ENCODE measurements at places on chromosomes 3 and 15. TPM values are rescaled to one million over a fixed set of nuclear protein-coding genes. Genes with fewer than 3 reads are reported as not detected.

DNA sequence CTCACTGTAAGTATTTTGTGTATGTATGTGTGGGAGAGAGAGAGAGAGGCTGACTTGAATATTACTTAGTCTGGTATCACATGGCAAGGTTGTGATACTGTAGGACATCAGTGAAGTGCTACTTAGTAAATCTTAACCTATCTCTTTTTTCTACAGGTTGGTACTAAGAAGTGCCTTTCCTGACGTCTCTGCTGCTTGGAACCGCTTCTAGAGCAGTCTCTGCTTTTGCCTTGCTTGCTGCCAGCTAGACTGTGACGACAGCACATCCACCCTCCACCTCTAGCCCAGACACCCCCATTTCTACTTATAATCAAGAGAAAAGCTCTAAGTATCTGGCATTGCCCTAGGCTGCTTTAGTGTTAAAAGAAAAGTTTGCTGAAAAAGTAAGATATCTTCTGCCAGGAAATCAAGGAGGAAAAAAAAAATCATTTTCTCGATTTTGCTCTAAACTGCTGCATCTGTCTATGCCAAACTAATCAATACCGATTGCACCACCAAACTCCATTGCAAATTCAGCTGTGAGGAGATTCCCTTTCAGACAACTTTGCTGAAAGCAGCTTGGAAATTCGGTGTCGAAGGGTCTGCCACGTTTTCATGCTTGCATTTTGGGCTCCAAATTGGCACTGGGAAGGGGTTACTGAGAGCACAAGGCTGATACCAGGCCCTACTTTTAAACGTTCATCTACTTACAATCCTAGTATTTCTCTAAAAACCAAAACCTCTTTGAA, 30.7 kb downstream of the MBNL1 start:
- no peak for DNase-seq

GRCh38 chr3:120839120-120839519, 68.9 kb upstream of the STXBP5L start:
- no peak for DNase-seq

- DNase-seq: no peak
These were observed 622.0 kb downstream of the PYDC2 start for GRCh38 chr3:192082730-192083660.

DNA sequence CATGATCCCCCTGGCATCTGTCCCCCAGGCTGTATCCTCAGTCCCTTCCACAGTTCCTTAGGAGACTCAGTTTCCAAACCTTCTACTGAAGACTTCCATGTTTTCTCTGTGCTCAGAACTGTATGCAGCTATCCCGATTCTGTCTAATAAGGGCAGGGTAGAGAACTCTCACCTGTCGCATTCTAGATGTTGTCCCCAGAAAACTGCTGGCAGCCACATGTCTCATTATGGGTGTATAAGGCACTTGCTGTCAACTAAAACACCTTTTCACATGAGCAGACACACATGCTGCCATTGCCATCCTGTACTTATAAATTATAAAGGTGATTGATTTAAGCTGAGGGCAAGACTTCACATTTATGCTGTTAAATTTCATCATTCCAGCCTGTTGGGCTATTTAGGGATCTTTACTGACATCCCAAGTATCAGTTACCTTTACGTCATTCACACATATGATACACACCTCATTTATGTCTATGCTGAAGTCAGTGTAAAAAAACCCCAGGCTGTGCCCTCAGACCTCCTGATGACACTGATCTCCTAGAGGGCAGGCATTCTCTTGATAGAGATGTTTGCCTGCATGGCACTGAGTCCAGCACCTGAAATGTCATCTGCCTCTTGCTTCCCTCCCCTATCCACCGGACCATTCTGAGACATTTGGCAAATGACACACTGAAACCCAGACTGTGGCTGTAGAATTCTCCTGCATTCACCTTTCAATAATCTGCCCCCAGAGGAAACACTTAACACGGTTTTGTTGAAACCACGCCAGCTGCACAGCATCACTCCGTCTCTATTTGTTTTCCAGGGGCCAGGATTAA, 35.8 kb downstream of the BTD start:
- no peak for DNase-seq

GRCh38 chr3:61559136-61559731, 2.1 kb upstream of the PTPRG start:
- no peak for DNase-seq

DNA sequence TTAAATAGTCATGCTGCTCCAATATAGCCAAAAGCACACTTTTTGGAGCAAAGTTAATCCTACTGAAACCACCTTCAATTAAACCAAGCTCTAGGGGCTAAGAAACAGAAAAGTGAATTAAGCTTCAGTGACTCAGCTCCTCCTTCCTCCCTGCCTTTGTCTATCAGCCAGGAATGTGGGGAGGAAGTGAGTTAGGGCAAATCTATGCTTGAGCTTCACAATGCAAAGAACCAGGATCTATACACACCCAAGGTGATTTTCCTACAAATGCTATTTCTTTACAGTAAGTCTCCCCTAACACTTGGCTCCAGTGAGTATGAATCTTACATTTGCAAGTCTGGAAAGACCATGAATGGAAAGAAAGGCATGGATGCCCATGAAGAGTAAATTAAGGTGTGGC, 212.1 kb downstream of the P3H2 start:
- DNase-seq: no peak

DNA sequence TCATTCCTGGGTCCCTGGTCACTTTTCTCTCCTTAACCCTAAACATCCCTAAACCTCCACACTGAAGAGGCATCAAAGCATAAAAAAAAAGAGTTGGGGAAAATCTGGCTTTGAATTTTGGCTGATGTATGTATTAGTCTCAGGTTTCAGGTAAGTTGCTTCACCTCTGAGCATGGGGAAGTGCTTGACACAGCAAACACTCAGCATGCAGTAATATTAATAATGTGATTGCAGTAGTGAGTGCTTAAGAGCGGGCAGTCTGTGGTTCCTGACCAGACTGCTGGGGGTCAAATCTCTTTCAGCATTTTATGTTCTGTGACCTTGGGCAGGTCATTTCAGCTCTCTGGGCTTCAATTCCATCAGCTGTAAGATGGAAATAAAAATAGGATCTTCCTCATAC, 467.9 kb downstream of the SOX2 start:
- DNase-seq: no peak

DNA sequence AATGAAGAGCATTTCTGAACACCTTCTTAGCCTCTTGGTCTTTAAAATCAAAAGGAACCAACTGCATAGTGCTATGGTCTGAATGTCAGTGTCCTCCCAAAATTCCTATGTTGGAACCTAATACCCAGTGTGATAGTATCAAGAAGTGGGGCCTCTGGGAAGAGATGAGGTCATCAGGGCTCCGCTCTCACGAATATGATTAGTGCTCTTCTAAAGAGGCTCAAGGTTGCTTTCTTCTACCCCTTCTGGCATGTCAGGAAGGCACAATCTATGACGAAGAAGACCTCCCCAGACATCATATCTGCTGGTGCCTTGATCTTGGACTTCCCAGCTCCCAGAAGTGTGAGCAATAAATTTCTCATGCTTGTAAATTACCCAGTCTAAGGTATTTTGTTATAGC, 209.5 kb downstream of the MAGI1 start:
- no peak for DNase-seq

- DNase-seq: no peak
These were observed 118.3 kb downstream of the MTHFS start for GRCh38 chr15:79778378-79778990.

GRCh38 chr15:80317389-80318182, 65.6 kb upstream of the CTXND1 start:
- DNase-seq: peak; percentile 25

DNA sequence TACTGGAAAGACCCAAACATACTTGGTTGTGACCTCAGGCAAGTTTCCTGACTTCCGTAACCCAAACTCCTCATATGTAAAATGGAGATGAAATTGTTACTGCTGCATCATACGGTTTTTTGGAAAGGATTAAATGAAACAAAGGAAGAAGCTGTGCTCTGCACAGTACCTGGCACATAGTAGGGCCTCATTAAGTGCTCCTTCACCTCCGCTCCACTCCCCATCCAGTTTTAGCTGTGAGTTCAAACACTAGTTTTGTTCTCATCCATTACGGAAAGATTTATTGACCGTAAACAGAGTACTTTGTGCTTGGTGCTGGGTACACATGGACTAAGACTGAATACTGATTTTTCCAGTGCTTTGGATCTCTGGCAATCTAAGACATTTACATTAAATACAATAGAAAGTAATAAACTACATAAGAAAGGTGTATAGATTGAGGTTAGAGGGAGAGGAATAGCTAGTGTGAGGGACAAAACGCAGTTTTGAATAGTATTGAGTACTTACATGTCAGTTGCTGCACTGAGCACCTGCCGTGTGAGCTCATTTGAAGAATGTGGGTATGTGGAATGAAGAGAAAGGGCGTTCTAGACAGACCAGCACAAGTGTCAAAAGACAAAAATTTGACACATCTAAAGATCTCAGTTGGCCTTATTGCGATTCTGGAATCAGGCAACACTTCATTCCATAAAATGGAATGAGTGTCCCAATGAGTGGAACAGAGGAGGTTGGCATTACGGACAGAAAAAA, 594 bp upstream of the ICE2 start:
- no peak for DNase-seq

- DNase-seq: no peak
These were observed 228.9 kb upstream of the PRICKLE2 start for GRCh38 chr3:64454179-64454578.

- no peak for DNase-seq
These were observed 1.3 kb downstream of the TNK2 start for GRCh38 chr3:195906865-195907683.

DNA sequence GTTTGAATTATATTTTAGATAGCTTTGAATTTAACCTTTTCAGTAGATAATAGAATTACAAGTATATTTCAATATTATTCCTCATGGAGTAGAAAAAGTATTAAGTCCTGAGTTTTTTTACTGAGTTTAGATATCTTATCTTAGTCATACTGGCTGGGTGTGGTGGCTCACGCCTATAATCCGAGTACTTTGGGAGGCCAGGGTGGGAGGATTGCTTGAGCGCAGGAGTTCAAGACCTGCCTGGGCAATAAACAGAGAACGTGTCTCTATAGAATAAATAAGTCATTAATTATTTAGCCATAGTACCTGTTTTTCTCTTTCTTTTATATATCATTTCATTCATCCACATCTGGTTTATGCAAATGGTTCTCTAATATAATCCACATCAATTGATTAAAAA, 9.9 kb downstream of the RAP2B start:
- no peak for DNase-seq

DNA sequence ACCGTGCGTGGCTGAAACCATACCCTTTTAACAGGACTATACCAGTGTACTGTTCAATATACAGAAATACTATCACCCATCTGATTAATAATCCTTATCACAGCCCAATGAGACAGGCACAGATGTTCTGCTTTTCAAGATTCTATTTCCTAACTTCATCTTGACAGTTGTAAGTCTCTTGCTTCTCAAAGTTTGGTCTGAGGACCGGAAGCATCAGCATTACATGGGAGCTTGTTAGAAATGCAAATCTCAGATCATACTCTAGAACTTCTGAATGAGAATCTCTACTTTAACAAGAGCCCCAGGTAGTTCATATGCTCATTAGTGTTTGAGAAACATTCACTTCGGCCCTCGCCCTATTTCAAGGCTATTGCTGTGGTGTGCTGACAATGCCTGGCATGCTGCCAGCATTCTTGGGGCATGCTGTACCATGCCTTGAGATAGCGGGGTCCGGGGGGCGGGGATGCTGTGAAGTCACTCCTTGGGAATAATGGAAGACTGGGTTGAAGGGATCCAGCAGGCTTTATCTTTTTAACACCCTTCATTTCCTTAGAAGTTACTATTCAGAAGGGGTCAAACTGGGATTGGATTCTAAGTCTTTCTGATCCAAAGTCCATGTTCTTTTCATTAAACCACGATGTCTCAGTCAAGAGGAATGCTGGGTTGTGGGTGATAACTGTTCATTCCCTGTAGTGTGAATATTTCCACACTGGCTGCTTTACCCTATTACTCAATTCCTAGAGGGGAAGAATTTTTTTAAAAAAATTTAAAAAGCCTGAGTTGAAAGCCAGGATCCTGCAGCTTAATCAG, 194.7 kb downstream of the LPP start:
- no peak for DNase-seq

DNA sequence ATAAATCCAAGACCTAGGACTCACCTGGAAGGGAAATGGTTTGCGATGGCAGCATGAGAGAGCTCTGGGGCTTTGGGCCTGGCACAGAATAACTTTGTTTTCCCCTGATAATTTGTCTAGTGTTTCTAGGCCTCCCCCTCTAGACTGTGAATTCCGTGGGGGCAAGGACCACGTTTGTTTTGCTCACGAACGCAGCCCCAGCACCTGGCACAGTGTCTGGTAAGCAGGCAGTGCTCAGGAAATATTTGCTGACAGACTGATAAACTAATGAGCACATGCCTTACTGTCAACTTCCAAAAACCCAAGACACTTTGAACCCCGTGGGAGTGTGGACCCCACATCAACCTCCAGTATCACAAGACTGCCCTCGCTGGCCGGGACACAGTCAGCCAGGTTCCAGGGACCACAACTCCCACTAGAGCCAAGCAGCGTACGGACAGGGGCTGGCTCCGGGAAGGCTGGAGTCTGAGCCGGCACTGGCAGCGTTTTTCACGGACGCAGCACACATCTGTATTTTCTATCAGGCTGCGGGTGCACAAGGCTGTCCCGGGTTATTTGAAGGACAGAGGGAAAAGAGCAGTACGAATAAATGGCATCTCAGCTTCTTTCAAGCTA, 146.5 kb downstream of the XXYLT1 start:
- DNase-seq: no peak

GRCh38 chr15:60803059-60803458, 324.1 kb upstream of the ICE2 start:
- no peak for DNase-seq

DNA sequence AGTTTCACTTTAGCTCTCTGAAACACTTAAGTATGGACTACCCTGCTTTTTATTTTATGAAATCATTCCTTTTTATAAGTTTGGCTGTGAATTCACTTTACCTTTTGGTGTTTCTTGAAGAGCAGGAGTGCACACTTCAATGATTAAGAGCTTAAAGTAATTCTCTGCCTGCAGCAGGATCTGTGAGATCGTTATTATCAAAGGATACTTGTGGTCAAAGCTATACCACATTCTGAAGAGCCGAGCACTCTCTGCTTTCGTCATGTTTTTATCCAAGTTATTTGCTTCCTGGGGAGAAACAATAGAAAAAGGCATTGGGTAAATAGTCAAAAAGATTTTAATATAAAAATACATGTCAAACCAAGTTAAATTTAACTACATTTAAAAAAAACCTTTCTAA, 243.7 kb downstream of the CHST2 start:
- no peak for DNase-seq

FBXW12 gene
- not detected for total RNA-seq

DISP2 gene
- total RNA-seq: 0.89 TPM

SATB1 gene
- 0.75 TPM for total RNA-seq

MST1 gene
- 1.4 TPM for total RNA-seq

SMCO1 gene
- total RNA-seq: 0.20 TPM

TTLL13 gene
- total RNA-seq: 0.11 TPM

SLC22A14 gene
- not detected for total RNA-seq

ROPN1 gene
- total RNA-seq: not detected

SOX2 gene
- 0.13 TPM for total RNA-seq

COL8A1 gene
- total RNA-seq: 0.07 TPM

RNF168 gene
- 31.8 TPM for total RNA-seq
